ENCODE measurements at places on chromosomes 11 and 22.

DNA sequence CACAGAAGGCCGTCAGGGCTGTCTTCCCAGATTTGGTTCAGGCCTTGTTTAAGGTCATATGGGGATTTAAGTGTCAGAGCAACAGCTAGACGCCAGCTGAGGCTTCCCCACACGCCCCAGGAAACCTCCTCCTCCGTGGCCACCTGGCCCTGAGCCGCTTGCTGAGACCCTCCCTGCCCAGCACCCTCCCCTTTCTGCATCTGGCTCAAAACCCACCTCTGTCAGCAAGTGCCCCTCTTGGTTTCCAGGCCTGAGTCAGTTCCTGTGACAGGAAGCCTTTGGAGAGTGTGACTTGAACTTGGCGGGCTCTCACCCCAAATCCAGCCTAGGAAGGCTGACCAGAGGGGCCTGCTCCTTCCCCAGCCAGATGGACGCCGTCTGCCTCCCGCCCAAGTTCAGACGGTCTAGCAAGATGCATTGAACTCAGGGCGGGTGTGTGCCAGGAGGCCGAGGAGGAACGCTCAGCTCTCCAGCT lies 561 bp downstream of the FXYD2 start:
- DNase-seq = no peak

GRCh38 chr11:124978316-124978715 lies 24.3 kb downstream of the CCDC15 start:
- DNase-seq = no peak

- no peak for DNase-seq
These were observed 44.1 kb downstream of the AP2A2 start for GRCh38 chr11:969651-970205.

GRCh38 chr11:13962562-13963168 lies at the start of gene SPON1:
SPON1 (plus strand) TSS chr11:13962723; CDS start chr11:13962905, 182 bp downstream.
- DNase-seq = no peak

DNA sequence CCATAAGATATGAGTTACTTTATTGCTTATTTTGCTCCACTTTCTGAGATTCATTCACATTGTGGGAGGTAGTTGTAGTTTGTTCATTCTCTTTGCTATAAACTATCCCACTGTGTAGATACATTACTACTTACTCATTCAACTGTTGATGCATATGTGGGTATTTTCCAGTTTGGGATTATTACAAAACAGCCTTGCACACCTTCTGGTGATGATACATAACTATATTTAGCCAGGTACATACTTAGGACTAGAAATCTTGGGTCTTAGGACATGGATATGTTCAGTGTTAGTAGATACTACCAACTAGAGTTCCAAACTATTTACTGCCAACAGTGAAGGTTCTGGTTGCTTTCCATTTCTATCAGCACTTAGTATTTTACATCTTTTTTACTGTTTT lies 37.8 kb downstream of the BTG4 start:
- DNase-seq = no peak
